SK-N-DZ (cell line): ENCODE measurements at places on chromosomes 6 and 20.

DNA sequence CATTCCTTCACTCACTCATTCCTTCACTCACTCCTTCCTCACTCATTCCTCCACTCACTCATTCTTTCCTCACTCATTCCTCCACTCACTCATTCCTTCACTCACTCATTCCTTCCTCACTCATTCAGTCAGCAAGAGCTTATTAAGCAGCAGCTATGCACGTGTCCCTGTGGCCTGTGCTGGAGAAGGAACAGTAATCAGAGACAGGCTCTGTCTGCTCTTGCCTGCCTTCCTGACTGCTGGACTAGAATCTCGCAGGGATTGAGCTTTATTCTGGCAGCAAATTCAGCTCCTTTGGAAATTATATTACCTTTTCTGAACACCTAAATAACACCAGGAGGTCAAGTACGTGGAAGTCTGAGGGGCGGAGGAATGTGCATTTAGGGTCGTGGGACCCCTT, 138.9 kb upstream of the AGPAT4 start:
- DNase-seq: no peak

DNA sequence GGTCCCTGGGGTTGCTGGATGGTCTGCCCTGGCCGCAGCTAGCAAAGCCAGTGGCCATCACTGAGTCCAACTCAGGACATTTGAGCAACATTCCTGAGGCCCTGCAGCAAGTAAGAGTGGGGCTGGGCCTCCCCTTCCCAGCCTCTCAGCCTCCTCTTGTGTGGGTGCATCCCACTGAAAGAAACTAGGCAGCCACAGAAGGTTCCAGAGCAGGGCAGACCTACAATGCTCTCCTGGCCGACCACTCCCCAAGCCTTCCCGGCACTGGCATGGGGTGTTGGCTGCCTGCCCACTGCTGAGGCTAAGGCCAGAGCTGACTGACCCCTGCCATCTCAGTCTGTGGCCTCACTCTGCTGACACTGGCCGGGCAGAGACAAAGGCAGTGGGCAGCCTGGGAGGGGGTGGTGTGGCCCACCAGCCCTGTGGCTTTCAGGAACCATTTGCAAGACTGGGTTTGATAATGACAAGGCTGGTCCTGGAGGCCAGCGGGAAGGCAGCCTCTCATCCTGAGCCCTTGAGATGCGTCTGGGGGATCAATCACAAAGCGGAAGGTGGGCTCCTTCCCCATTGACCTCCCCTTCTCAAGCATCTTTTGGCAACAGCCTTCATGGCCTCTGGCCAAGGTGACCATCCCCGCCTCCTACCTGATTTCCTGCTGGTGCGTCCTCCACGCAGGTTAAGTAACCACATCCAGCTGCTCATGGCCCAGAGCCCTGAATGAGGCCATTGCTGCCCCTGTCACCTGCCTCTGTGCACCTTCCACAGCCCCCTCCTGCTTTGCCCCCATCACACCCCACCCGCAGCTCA, 9.6 kb downstream of the DLGAP4 start:
- no peak for DNase-seq

- no peak for DNase-seq
Observed at GRCh38 chr6:15864038-15864707, 201.3 kb upstream of the DTNBP1 start.

DNA sequence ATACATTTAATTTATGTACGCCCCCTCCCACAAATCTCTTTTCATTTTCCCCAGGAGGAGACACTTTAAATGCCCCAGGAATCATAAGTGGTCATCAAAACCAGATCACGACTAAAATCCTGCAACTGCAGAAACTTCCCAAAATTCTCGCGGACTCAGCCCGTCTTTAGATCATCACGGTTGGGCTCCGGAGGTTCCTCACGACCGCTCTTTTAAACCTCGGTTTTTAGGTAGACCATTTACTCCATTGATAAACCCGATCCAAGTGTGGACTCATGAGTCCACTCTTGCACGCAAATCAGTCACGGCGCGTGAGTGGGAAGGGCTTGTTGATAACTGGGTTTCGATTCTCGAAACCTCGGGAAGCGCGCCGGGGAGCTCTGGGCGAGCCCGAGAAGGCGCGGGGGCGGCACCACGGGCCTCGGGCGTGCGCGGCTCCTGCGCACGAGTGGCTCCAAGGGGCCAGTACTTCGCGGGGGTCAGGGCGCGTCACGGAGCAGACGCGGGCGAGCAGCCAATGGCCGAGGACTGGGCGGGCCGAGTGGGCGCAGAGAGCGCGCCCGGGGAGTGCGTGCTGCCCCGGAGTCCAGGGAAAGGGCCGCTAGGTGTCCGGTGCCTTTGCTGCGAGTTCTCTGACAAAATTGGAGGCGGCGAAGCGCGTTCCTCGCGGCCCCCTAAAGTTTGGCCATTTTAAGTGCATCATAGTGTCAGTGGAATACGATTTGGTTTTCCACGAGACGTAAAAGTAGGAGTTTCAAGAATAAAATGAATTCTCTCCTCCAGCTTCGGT, 635 bp upstream of the TENT5A start:
- peak; percentile 85 for DNase-seq

DNA sequence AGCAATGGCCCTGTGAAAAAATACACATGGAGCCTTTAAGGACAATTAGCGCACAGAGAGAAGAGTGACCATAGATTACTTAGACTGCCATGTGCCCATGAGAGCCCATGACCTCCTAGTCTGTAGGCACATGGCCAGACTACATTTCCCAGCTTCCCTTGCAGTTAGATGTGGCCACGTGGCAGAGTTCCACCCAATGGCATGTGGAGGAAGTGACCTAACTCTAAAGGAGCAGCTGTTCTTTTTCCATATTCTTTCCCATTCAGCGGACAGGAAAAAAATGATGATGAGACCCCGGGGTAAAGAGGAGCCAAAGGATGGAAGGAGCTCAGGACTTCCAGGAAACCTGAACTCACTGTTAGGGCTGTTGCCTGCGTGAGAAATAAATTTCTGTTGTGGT, 116.6 kb downstream of the CBLN4 start:
- peak; percentile 36 for DNase-seq

DNA sequence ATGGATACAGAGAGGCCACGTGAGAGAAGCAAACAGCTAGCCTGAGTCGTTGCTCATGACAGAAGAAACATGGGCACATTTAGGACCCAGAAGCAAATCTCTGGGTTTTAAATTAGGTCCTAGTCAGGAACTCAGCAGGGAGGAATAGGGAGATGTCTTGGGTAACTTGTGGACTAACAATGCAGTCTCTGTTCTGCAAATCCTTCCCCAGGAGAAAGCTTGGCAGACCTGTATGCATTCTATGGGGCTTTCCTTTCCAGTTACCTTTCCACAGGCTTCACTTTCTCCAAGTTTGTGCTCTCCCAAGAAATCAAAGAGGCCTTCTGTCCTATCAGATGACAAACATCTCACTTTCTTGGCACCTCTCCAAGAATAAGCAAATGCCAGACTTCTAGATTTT, 47.2 kb upstream of the PLCB4 start:
- peak; percentile 17 for DNase-seq

DNA sequence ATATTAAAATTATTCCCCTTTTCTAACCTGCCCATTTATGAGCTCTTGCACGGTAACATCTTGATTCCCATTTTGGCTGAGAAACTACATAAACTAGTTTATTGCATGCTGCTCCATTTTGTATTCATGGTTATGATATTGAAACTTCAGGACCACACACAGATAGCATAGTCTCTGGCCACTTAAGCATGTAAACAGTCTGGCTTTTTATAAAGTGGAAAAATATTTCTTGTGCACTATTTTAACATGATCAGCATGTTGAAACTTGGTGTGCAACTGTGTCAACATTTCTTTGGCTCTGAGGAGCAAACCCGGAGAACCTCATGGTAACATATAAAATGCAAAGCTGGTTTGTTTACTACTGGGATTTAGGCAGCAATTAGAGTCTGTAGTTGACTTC, 70.7 kb downstream of the SLX4IP start:
- DNase-seq: no peak
